Mucosa of descending colon (tissue), 3 donors: ENCODE measurements at places on chromosomes 12 and 14.

- DNase-seq: no peak
Observed at GRCh38 chr12:103282124-103282523, 213.6 kb downstream of the C12orf42 start.

GRCh38 chr14:68669111-68669511 is 123.8 kb downstream of the ZFP36L1 start:
- DNase-seq: no peak

GRCh38 chr12:129226851-129227250 is 373.6 kb downstream of the GLT1D1 start:
- no peak for DNase-seq

- DNase-seq: no peak
Observed at GRCh38 chr14:104174051-104174450, 35.7 kb downstream of the KIF26A start.

DNA sequence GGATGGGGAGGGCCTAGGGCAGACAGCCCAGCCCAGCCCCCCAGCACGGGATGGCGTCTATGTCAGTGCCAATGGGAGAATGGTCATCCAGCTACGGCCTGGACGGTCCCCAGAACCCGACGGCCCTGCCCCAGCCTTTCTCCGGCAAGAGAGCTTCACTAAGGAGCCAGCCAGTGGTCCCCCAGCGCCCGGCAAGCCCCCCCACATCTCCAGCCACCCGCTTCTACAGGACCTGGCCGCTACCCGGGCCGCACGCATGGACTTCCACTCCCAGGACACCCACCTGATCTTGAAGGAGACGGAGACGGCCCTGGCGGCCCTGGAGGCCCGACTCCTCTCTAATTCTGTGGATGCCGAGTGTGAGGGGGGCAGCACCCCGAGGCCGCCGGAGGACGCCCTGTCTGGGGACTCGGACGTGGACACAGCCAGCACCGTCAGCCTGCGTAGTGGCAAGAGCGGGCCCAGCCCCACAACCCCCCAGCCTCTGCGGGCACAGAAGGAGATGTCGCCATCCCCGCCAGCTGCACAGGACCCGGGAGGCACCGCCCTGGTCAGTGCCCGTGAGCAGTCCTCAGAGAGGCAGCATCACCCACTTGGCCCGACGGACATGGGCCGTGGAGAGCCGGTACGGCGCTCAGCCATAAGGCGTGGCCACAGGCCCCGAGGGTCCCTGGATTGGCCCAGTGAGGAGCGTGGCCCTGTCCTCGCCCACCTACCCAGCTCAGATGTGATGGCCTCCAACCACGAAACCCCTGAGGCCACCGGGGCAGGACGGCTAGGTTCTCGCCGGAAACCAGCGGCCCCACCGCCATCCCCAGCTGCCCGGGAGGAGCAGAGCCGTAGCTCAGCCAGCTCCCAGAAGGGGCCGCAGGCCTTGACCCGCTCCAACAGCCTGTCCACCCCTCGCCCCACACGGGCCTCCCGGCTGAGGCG is 21.9 kb downstream of the CEP170B start:
- peak; percentile 45 for DNase-seq

DNA sequence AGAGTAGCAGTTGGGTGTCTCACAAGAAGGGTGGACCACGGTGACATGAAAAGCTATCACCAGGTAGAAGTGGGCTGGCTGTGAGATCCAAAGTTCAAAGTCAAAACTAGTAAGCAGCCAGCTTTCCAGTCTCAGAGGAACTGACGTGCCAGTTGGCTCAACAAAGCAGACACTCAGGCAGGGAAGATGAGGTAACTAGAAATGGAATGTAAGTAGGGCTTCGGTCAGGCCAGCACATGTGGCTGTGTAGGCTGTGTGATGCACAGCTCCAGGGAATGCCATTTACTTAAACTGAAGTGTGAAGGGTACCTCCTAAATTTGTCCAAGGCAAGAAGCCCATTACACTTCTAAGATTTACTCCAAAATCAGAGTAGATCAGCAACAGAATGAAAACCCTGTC is 43.6 kb downstream of the PTPRR start:
- DNase-seq: no peak

DNA sequence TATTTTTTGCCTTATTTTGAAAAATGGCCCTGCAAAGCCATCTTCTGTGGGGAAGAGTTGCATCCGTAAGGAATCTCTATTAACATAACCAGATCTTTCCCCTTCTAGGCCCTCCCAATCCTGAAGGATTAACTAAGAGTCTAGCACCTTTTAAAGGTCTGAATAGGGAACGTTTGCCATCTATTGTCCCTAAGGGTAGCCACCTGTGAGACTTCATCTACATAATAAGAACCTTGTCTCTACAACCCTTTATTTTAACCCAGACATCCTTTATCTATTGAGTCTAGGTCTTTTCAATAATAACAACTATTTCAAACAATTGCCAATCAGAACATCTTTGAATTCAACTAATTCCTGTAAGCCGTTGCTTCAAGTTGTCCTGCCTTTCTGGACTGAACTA is 4.4 kb downstream of the EDDM3B start:
- no peak for DNase-seq

DNA sequence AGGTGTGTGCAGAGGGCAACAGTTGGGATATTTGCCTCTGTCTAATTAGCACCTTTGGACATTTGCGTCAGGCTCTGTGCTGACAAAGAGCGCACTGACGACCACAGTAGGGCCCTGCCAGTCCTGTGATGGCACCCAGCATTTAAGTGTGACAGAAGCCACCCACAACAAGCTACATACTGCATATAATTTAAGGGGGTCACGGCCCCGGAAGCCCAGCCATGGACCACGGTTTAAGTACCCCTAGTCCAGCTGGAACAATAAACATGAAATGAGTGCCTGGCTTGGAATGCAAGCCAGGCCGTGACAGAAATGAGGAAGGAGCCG is 16.8 kb upstream of the DYNC1H1 start:
- peak; percentile 59 for DNase-seq

DNA sequence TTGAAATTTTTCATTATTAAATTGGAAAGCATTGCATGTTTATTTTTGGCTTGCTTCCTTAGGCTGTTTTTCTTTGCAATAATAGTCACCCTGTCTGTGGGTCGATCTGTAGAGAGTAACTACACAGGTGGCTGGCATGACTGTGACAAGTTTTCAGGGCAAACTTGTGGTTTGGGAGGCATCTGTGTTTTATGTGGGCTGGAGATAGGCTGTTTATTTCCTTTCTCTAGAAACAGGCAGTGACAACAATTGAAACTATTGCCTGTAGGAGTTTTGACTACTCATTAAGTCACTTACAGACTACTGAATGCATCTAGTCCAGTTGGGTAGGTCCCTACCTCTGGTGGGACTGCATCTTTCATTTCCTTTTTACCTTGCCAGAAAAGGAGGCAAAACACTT is 155.6 kb downstream of the DYRK2 start:
- DNase-seq: no peak

DNA sequence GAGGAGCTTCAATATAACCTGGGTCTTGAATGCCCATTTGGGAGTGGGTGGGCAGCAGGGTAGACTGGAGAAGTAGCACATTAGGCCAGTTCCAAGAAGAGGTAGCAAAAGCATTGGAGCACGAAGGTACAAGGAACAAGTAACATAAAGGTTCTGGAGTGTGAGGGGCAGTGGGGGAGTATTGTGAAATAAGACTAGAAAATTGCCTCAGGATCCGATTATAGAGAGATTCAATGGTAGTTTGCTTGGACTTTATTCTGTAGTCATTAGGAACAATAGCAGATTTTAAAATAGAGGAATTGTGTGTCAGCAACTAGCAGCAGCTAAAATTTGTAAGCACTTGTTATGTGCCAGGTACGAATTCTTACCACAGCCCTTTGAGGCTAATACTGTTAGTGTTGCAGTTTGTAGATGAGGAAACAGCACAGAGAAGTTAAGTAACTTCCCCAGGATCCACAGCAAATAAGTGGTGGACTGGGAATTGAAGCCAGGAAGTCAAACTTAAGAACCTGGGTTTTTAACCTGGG is 61.8 kb downstream of the PPFIBP1 start:
- no peak for DNase-seq
